Neural progenitor cell (in vitro differentiated cells): ENCODE measurements at places on chromosomes 6 and 20.

GRCh38 chr6:159487636-159488035 lies 205.4 kb downstream of the SOD2 start:
- no peak for DNase-seq

DNA sequence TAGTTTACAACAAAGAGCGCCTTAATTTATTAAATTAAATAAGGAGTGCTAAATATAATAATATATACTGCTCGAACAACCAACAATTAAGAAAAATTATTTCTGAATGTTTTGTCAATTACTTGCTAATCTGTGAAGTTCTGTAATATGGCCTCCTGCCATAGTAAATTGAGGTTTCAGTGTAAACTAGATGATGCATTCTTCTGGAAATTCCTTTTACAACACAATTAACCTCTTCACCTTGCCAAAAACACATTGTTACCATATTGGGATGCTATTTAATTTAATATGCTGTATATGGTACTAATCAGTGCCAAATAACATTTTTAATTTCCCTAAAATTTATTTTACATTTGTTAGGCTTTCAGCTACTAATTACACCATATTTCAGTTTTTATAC lies 808.4 kb upstream of the CITED2 start:
- DNase-seq, result no peak

GRCh38 chr6:144104898-144105487 lies 9.6 kb upstream of the SF3B5 start:
- peak; percentile 64 for DNase-seq

GRCh38 chr6:112338166-112338709 lies 8.9 kb upstream of the RFPL4B start:
- no peak for DNase-seq
